Stimulated activated naive CD8-positive, alpha-beta T cell treated with anti-CD3 and anti-CD28 coated beads, Interleukin-15, Interleukin-2, amounts not matched to agents 100 U/mL and 50 U/mL, for 24 hours (primary cell): ENCODE measurements at places on chromosomes 6 and 20.

- DNase-seq, result no peak
These were observed 117.3 kb downstream of the JARID2 start for GRCh38 chr6:15363164-15363522.

DNA sequence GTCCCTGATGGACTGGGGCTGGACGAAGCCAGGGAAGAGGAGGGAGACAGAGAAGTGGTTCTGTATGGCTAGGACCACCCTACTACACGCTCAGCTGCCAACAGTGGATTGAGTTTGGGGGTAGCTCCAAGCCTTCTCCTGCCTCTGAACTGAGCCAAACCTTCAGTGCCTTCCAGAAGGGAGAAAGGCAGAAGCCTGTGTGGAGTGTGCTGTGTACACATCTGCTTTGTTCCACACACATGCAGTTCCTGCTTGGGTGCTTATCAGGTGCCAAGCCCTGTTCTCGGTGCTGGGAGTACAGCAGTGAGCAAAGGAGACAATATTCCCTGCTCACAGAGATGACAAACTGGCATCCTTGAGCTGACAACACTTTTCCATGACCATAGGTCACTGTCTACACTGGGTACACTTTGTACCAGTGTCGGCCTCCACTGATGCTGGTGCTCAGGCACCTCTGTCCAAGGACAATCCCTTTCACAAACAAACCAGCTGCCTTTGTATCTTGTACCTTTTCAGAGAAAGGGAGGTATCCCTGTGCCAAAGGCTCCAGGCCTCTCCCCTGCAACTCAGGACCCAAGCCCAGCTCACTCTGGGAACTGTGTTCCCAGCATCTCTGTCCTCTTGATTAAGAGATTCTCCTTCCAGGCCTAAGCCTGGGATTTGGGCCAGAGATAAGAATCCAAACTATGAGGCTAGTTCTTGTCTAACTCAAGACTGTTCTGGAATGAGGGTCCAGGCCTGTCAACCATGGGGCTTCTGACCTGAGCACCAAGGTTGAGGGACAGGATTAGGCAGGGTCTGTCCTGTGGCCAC is 11.3 kb upstream of the RBCK1 start:
- no peak for DNase-seq

DNA sequence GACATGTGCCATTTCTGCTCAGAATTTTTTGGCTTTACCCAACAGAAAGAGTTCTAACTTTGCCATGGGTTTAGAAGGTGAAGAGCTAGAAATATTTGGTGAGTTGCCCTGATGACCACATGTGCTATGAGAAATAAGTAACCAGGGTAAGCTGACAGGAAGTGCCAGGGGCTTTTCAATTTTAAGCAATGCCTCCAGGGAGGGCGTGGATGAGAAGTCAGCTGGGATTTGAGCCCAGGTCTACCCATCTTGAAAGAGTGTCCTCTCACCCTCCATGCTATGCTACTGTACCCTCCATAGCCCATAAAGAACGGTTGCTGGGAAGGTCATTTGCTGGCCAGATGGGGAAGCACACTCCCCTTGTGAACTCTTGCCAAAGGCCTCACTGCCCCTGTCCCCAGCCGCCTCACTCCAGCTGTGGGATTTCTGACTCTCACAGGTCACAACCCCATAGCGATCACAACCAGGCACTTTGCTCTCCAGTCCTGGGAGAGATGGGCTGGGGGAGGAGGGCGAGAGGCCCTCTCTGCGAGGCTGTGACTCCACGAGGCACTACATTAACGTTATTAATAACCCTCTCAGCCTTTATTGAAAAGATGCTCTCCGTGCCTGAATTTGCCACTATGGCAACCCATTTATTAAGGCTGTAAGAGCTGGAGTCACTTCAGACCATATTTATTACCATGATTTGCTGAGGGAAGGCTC is 291.1 kb downstream of the DHX35 start:
- DNase-seq, result no peak

- DNase-seq, result no peak
These were observed 1074.3 kb downstream of the KIF16B start for GRCh38 chr20:15498926-15499325.

- DNase-seq, result no peak
These were observed 390.8 kb upstream of the HS3ST5 start for GRCh38 chr6:114733596-114733995.

DNA sequence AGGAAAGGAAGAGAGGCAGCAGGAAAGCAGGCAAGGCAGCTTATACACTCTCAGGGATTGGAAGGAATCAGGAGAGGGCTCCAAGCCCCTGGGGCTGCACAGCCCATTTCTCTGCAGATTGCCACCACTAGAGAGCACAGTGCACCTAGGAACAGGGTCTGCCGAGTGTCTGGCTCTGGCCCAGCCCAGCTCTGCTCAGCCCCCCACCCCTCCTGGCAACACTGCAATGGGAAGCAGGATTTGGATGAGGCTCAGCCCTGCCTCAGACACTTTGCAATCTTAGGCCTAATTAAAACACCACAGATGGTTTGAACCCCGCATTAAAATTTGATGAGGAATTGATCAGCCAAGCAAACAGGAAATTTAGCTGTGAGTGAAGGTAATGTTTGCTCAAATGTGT is 252.7 kb downstream of the DHX35 start:
- no peak for DNase-seq

- no peak for DNase-seq
These were observed 618.0 kb downstream of the PRKN start for GRCh38 chr6:162109480-162110050.

GRCh38 chr20:62087227-62087626 is 21.5 kb upstream of the TAF4 start:
- DNase-seq, result no peak

- no peak for DNase-seq
These were observed 99.8 kb downstream of the HIVEP2 start for GRCh38 chr6:142845143-142845571.

DNA sequence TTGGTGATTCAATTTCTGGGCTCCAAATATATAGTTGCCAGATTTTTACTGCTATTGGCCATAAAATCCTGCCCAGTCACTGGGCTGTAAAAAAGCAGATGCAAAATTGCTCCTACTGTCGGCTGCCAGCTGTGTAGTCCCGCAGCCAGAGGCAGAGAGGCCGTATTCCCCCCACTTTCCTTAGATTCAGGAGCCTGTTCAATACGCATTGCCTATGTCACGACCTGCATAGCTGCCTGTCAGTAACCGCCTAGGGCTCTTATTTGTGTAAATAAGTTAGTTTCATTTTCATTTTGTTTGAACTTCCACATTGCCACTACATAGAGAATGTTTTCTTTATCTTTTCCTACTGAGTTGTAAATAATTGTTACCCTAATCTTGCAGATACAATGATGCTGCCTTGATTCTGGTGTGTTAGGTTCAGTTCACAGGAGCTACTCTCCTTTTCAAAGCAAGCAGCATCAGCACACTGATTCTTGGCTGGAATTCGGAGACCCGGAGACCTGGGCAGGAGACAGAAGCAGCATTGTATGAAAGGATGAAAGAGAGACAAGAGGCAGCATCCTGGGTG is 46.0 kb upstream of the UST start:
- DNase-seq, result no peak

DNA sequence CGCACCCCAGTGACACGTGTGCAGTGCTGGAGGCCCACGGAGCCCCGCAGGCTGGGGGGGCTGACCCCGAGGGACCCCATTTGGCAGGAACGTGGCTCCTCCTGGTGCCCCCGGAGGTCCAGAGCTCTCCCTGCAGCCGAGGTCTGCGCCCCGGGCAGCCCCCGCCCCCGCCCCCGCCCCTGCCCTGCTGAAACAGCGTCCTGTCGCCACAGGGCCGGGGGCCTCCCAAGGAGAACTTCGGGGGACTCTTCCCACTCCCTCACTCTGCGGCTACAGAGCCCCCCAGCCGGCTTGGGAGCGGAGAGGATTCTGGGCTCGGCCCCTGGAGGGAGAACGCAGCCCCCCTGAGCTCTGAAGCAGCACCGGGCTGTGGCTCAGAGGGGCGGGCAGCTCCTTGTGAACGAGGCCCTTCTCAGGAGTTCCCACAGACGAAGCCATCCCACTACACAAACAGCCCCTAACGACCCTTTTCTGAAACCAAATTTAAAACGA is 115.2 kb downstream of the DLL1 start:
- no peak for DNase-seq

- no peak for DNase-seq
These were observed 84.5 kb downstream of the SLC22A23 start for GRCh38 chr6:3372184-3372846.

DNA sequence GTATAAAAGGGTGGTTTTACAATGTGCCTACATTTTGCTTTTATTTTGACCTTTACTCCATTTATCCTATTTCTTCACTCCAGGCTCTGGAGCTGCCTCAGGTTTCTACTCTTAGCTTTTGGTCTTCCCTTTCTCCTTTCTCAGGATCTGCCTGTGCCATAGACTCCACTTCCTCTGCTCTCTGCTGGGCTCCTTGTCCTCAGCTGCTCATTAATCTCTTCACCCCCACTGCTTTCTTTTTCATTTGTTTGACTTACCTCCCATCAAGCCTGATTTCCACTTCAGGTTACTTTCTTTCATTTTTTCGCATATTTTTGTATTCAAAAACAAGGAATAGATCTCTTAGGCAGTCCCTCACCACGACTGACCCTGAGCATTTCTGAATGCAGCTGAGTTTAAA is 106.8 kb downstream of the COL19A1 start:
- no peak for DNase-seq

GRCh38 chr6:79780881-79781280 is 149.8 kb downstream of the SH3BGRL2 start:
- no peak for DNase-seq

DNA sequence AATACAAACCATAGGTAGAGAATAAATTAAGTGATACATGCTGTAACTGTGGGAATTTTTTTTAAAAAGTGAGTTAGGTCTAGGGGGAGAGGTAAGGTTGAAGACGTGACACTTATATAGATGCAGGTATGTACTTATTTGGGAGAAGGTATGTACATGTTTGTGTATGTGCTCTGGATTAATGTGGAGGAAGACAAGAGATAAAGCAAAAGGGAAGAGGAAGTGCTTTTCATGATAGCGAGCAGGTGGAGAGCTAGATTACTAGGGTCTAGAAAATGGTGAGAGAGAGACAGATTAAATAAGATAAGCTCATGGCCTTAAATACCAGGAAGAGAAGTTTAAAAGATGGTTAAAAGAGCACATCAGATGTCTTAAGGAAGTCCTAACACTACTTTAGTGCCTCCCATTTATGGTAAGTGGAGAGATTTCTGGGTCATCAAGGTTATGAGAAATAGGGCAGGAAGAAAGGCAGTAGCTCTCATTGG is 92.5 kb downstream of the MAN1A1 start:
- no peak for DNase-seq

- DNase-seq, result peak; percentile 70
These were observed 1.8 kb upstream of the ABT1 start for GRCh38 chr6:26594730-26595632.

DNA sequence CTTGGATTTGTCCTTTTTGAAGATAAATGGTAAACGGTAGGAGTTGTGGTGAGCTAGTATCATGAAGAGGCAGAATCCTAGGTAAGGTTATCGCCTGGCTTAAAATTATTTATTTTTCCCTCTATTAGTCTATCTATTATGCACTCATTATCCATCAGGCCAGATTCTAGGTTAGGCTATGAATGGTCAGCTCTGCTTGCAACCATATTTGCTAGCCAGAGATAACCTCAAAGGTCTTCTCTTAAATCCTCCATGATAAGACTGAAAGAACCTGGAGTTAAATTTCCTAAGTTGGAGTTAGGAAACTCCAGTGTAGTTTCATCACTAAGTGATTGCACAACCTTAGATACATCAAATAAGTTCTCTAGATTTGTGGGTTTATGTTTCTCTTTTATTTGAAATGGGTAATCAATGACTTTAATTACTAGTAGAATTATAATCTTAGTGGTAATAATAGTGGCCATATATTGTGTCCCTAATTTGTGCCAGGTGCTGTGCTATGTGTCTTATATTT is 302.1 kb upstream of the RUNX2 start:
- DNase-seq, result no peak

GRCh38 chr6:82467338-82467737 is 103.7 kb downstream of the TPBG start:
- no peak for DNase-seq

- DNase-seq, result no peak
These were observed 51.1 kb downstream of the NFATC2 start for GRCh38 chr20:51491393-51491792.

DNA sequence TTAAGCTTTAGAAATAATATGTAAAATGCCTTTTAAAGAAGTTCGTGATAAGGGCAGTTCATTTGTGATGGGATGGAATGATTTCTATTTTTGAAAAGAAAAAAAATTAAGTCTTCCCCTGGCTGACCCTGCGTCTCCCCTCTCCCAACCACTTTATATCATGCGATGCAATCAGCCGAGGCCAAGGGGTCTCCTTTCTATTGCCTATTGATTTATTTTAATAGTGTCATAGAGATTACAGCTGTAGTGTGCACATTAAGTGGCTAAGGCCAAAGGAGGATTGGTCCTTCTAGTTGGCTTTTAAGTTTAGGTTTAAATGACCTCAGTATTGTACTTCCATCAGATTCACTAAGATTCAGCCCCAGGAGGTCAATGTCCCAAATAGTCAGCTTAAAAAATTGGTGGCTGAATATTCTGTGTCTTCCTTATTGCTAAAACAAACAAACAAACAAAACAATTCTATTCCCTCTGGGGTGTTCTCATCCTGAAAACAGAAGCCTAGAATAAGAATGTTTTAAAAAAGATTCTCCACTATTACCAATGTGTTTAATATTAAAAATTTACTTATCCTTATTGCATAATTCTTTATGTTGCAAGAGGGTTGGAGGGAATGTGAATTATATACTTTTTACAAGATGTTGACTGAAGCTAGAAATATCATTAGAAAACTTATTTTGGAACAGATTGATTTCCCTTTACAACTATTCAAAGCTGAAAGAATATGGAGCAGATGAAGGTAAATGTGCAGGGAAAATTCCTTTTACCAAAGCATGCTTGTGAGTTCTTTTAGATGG is 359.1 kb downstream of the SAMD5 start:
- no peak for DNase-seq

DNA sequence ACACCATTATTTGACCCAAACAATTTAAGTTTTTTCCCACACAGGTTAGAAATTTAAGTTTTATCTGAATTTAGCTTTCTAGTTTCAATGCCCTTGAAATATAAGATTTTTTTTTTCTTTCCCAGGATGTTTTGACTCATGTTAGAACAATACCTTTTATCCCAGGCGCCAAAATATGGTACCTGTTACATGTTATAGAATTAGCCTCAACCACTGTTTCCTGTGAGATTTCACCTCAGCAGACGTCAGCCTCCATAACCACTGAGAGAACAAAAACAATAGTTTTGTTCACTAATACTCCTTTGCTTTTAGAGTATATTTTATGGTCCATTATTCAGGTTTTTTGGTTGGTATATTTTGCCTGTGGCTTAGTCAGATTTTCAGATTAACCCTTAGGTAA is 302.9 kb downstream of the CDKAL1 start:
- DNase-seq, result no peak

DNA sequence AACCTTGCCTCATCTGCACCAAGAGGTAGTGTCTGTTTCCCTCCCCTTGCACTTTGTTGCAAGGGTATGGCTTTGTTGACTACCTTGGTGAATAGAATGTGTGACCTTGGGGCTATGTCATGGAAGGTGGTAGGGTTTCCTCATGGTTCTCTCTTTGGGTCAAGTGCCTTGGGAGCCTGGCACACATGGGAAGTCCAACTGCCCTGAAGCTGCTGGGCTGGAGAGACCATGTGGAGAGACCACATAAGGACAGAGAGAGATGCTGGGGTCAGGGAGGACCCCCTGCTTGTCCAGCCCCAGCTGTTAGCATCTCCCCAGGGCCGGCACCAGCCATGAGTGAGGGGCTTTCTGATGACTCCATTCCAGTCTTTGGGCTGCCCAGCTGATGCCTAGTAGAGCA is 95.5 kb upstream of the PAX1 start:
- no peak for DNase-seq
